ENCODE measurements at places on chromosomes 6 and 20. TPM values are rescaled to one million over a fixed set of nuclear protein-coding genes. Genes with fewer than 3 reads are reported as not detected.

GRCh38 chr6:107532706-107533105 lies 42.8 kb downstream of the SOBP start:
- no peak for DNase-seq

GRCh38 chr6:17877196-17877894 lies 110.1 kb downstream of the KIF13A start:
- no peak for DNase-seq

GRCh38 chr6:165895421-165896165 lies 232.6 kb upstream of the PDE10A start:
- DNase-seq = no peak

DNA sequence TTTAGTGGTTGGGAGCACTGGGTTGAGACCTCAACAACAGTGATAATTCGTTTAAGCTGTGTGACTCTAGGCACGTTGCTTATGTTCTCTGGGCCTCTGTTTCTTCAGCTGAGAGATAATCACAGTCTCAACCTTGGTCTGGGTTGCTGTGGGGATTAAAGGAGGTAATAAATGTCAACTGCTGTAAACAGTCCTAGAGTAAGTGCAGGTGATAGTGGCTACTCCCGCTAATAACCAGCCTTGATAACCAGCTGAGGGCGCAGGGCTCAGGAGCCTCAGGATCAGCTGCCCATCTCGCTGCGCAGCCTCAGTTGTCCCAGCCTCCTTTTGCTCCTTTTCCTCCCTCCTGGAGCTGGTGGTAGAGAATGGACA lies 58.0 kb downstream of the JARID2 start:
- no peak for DNase-seq

- no peak for DNase-seq
These were observed 256.1 kb upstream of the KCNQ5 start for GRCh38 chr6:72365773-72366172.

GRCh38 chr20:18729231-18729825 lies 84.3 kb upstream of the SCP2D1 start:
- no peak for DNase-seq

DNA sequence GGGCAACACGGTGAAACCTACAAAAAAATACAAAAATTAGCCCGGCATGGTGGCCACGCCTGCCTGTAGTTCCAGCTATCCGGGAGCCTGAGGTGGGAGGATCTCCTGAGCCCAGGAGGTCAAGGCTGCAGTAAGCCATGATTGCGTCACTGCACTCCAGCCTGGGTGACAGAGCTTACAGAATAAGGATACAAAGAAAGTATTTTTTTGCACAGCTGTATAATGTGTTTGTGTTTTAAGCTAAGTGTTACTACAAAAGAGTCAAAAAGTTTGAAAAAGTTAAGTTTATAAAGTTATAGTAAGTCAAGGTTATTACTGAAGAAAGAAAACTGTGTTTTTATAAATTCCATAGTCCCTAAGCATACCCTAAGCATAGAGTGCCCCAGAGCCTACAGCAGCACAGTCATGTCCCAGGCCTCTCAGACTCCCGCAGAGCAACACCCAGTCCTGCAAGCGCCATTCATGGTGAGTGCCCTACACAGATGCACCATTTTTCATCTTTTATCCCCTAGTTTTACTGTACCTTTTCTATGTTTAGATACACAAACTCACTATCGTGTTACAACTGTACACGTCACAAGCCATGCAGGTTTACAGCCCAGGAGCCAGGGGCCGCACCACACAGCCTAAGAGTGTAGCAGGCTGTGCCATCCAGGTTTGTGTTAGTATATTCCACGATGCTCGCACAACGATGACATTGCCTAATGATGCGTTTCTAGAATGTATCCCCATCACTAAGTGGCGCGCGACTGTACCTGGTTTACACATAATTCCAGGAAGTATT lies 22.4 kb downstream of the TAF4 start:
- no peak for DNase-seq

DNA sequence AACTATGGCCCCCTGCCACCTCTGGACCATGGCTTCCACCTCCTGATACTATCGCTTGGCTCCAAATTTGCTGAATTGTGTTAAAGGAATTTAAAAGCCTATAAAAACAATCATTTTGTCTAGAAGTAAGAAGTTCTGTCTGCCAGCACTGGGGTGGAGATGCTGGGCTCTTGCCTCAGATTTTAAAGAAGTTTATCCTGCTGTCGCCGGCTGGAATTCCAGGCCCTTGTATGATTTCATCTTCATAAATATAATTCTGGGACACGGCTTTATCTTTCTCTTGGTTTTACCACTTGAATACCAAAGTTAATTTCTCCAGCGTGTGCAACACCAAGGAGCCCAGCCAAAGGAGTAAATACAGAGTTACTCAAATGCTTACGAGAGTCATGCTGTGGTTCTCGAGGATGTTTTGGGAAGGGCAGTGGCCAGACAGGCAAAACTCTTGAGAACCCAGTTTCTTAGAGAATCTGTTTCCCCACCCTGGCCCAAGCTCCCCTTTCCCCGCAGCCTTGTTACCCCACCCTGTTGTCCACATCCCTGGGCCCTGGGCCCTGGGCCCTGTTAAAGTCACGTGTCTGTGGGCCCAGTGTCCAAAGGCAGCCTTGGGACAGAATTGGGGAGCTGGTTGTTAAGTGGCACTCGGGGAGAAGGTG lies 31.9 kb downstream of the C6orf89 start:
- no peak for DNase-seq

- no peak for DNase-seq
These were observed 43.7 kb upstream of the DST start for GRCh38 chr6:56686429-56686828.

- no peak for DNase-seq
These were observed 14.2 kb upstream of the LPA start for GRCh38 chr6:160678230-160678629.

- DNase-seq = no peak
These were observed 80.8 kb downstream of the RCAN2 start for GRCh38 chr6:46410334-46410953.

DNA sequence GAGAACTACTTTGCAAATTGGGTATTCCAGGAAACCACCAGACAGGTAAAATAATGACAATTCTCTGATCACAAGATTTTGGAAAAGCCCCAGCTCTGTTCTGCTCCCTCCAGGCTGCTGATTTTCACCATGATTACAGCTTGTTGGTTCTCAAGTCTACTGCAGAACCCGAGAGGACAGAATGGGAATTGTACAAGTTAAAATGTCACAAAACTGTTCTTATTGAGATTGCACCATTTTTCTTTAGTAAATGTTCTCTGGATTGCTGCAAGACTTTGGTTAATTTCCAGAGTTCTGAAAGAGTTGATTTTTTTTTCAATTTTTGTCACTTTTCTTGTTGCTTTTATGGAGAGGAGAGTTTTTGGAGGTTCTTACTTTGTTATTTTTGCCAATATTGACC lies 27.1 kb upstream of the HLA-DOA start:
- DNase-seq = no peak

DNA sequence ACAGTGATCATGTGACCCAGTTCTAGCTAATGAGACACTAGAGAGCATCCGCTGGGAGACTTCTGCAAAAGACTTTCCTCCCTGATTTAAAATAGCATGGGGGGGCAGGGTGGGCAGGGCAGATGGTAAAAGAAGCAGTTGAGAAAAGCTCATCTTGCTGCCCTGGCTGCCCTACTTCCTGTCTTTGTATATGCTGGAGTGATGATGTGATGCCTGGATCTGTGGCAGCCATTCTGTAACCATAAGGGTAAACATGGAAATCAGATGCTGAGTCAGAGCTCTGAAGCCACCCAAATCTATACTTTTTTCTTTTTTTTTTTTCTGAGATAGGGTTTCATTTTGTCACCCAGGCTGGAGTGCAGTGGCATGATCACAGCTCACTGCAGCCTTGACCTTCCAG lies 25.4 kb downstream of the ZFP64 start:
- no peak for DNase-seq

Gene DUSP15
- polyA plus RNA-seq = 16.4 TPM

Gene FABP7
- polyA plus RNA-seq = 0.29 TPM

Gene STX16
- 49.9 TPM for polyA plus RNA-seq

Gene KIF6
- 4.4 TPM for polyA plus RNA-seq

Gene CLPSL1
- 0.94 TPM for polyA plus RNA-seq

Data from right renal cortex interstitium (tissue), 3 donors.